ENCODE measurements at places on chromosomes 12 and 14. TPM values are rescaled to one million over a fixed set of nuclear protein-coding genes. Genes with fewer than 3 reads are reported as not detected.

Gene PIGH
- total RNA-seq, result 27.2 TPM

Gene GPR162
- total RNA-seq, result 0.94 TPM

Gene LHX5
- 0.40 TPM for total RNA-seq

Gene HOXC11
- 0.42 TPM for total RNA-seq

Gene OAS2
- 0.99 TPM for total RNA-seq

Gene NGB
- not detected for total RNA-seq

Gene TEAD4
- total RNA-seq, result 18.3 TPM

Gene GMFB
- total RNA-seq, result 106 TPM

Gene IAPP
- total RNA-seq, result not detected

Gene IL25
- total RNA-seq, result not detected

Gene RIN3
- 2.2 TPM for total RNA-seq

Gene TOMM20L
- not detected for total RNA-seq

Gene B4GALNT1
- total RNA-seq, result 43.1 TPM

Gene KRT83
- total RNA-seq, result 1.4 TPM
